Activated CD4-positive, alpha-beta T cell treated with anti-CD3 and anti-CD28 coated beads, Interleukin-2, Interleukin-4, amounts not matched to agents 100 ng/mL and 50 ng/mL, durations not matched to agents 16 hours and 8 hours (primary cell): ENCODE measurements at places on chromosomes 6 and 20.

GRCh38 chr6:149200282-149200945 is 117.1 kb upstream of the TAB2 start:
- DNase-seq = no peak

DNA sequence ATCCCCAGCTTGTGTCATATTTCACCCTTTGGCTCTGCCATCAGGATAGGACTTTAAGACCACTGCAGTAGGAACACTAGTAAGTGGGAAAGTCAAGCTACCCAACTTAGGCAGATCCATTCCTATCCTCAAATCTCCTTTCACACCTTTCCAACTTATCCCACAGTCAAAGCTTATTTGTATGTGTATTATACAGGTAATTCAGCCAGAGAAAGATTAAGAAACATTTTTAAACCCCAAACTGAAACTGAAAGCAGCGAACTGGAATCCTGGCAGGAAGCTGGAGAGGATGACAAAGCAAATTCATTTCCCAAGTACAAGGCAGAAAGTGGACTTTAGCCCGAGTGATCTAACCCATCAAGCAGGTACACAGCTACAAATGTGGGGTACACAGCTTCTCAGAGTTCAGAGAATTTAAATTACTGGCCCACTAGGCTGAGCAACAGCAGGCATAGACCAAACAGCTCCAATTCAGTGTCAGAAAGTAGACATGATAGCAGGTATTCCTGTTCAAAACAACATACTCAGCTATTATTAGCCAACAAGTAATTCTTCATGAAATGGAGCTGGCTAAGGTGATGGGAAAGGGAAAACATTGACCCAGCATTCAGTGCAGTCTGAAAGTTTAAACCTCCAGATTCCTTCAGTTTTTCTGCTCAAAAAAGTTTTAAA is 39.1 kb downstream of the ILRUN start:
- peak; percentile 50 for DNase-seq

DNA sequence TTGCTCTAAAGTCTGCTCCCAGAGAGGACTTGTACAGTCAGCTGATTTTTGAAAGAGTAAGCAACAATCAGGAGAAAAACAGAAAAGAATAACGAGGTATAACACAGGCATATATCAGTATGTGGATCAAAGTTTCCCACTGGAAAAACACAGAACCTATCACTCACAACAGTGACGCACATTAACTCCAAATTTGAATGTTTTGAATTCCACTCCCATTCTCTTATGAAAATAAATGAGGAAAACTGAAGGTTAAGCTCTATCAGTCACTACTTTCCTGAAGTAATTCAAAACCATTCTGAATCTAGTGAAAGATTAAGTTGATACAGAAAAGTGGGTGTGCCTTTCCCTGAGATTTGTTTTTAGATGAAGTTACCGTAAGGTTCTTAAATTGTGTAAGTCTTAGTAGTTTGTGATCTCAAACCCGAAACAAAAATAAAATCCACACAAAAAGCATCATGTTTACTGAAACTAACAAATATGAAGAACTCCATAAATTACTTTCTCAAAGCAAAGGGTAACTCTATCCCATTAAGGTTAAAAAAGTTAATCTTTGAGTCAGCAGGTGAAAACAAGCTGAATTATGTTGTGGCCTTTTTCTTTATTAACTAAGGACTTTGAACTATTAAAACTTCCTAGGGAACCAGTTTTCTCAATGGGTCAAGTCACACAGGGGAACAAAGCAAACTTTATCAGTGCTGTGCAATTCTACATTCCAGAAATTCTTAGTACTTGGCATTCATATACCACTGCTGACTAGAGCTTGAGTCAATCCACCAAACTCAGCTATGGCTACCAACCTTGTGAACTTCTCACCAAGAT is 115.7 kb downstream of the OGFRL1 start:
- DNase-seq = no peak

DNA sequence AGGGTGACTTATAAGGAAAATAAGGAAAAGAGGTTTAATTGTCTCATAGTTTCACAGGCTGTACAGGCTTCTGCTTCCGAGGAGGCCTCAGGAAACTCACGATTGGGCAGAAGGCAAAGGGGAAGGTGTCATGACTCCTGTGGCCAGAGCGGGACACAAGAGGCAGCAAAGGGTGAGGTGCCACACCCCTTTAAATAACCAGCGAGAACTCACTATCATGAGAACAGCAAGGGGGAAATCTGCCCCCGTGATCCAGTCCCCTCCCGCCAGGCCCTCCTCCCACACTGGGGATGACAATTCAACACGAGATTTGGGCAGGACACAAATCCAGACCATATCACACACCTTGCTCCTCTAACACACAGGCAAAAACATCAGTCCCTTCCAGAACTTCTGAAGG is 254.0 kb downstream of the DLL1 start:
- no peak for DNase-seq

DNA sequence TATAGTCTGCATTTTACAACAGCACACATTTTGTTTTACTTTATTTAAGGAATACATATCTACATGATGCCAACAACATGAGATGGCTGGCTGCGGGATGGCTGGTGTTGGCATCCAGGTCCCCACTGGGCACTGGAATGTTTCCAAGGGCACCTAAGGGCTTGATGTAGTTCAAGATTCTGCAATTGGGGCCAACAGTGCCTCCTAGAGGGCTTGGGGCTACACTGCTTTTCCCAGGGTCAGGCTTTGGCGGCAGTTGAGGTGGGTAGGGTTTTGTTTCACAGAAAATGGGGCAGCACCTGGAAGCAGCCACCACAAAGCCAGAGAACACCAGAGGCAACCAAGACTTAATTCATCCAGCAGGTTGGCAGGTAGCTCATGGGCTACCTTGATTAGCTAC is 202.2 kb upstream of the PRND start:
- peak; percentile 17 for DNase-seq

DNA sequence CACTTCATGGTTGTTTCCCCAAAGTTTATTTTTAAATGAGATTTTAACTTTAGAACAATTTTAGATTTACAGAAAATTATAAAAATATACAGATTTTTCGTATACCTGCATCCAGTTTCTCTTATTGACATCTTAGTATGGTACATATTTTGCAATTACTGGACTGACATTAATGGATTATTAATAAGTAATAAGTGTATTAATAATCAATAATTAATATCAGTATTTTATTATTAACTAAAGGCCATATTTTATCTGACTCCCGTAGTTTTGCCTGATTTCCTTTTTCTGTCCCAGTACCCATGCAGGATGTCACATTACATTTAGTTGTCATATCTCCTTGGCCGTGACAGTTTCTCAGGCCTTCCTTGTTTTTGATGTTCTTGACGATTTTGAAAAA is 307.0 kb downstream of the C6orf118 start:
- no peak for DNase-seq

DNA sequence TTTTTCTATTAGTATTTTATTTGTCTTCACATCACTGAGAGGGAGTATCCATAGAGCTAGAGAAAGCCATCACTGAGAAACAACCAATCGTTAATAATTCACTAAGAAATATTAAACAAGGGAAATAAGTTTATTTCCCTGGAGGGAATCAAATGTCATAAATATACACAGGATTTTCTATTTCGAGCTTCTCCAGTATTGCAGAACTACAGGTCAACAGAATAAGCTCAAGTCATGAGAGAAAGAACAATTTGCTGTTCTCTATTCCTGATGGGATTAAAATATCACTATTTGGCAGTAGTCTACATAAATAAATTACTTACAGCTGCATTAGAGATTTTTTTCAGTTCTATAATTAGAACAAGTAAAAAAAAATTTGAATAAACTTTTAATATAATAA is 2.2 kb upstream of the FAM162B start:
- no peak for DNase-seq

DNA sequence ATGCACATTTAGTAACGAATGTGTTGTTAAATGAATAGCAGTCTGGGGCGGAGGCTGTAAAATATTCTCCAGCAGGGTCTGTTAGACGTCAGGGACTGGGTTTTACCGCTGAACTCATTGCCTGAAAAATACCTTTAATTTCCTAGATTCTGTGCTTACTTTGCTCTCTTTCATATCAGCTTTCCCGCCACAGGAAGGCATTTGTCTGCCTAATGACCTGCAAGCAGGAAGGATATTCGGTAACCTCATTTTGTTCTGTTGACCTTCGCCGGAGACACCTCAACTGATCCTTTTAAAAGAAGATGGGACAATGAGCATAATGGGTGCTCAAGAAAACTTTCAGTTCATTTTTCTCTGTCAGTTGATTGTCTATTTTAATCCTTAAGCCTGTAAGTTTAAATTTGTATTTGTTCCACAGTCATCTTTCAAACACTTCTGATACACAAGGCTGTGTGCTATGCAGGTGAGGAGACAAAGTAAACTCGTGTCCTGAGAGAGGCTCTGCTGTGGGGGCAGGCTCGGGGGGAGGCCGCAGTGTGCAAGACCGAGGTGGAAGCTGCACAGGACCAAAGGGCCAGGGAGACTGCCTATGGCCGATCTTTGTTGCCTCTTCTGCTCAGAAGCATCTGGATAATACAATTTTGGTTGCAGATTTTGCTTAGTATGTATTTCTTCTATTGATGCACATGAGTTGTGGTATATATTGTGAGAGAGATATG is 27.4 kb upstream of the SIM1 start:
- DNase-seq = no peak

DNA sequence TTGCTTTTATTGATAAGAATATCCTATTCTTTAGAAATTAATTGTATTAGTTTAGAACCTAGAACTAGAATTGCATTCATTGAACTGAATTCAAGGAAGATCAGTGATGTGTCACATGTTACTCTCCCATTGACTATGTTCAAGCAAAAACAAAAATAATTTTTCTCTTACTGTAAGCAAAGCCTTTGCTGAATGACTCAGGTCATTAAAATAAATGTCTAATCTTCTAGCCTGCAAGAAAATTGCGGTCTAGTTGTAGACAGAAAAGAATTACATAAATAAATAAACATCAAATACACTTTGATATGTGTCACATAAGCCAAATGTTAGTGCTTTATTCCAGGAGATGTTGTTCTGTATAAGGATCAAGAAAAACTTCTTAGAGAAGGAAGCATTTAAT is 387.9 kb downstream of the ADGRB3 start:
- no peak for DNase-seq

GRCh38 chr6:132764370-132764769 is 6.7 kb upstream of the VNN2 start:
- no peak for DNase-seq

DNA sequence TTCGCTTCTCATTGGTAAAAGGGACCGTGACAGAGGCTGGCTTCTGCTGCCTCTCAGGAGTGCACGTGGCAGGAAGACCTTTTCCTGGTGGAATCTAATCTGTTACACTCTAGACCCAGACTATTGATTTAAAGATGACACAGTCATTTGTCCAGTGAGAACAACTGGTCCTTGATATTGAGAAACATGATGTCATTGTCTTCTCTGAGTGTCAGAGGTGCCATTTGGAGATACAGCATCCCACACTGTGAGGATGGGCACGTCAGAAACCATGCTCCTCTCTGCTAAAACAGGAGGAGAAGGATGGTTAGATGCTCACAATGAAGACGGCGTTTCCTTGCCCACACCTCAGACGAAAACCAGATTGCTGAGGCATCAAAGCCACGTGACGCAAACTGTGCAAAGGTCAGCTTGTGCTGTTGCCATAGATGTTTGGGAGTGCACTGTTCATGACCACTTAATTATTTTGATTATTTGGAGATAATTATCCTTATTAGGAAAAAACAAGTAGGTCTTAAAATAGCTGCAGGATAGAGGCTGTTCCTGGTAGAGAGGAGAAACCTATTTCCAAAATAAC is 169.0 kb downstream of the SMOC2 start:
- DNase-seq = no peak

DNA sequence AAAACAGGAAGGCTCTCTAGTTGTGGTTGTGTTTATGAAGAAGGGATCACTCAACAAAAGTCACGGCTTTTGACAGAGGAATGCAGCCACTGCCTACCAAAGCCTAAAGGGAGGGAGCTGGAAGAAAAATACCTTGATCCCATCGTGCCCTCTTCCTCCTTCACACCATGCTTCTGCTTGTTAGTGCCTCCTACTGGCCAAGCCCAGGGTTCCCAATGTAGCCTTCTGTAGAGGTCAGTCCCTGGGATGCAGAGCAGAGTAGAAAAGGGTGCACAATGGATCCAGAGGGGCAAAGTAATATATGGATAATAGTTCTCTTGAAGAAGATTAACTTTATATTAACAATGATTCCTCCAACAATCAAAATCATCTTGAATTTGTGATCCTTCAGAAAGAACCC is 293.5 kb upstream of the FERMT1 start:
- DNase-seq = no peak

- DNase-seq = no peak
These were observed 11.2 kb upstream of the GMNN start for GRCh38 chr6:24763578-24763977.

DNA sequence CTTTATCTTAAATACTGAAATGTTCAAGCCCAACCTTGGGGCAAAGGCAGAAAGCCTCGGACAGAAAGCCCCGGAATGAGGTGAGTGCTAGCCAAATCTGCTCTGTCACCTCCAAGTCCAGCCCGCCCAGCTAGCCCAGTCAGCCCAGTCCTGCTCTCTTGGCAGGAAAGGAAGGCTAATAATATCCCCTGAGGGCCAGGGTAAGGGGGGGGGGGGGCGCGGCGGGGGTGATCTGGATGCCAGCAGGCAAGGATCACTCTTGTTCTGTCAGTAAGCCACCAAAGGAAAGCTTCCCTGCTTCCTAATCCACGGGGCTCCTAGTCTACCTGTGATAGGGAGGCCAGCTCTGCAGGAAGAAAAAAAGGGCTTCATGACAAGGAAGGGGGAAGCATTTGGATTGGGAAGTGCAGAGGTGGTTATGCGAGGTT is 1.1 kb downstream of the NDRG3 start:
- DNase-seq = no peak

GRCh38 chr6:124683507-124683906 is 278.7 kb upstream of the RNF217 start:
- no peak for DNase-seq

DNA sequence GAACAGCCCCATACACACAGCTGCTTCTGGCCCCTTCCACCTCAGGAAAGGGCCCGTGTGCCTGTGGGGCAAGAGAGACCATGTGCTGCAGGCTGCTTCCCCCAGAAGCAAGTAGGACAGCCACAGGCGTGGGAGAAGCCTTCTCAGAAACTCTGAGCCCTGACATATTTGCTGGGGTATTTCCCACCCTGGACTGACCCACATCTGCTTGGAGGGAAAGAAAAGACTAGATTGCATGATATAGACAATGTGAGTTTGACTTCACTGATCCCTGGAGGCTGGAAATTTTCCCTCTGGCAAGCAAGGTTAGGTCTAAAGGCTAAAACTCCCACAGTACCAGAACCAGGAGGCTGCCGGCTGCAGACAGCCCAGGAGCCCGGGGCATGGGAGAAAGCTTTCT is 213.3 kb upstream of the SSTR4 start:
- no peak for DNase-seq

DNA sequence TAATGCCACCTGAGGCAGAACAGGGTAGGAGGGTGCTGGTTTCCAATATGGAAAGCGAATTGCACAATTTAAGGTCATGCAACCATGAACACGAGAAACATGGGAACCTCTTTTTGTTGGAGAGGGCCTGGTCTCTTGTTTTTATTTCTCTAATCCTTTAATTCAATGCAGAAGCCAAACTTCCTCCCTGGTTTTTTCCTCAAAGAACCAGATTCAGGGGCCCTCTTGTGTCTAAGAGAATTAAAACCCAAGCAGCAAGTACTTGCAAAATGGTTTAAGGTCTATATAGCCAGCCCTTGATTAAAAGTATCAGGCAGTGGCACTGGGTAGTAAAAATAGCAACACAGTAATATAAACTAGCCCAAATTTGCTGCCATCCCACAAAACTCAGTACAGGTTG is 19.5 kb downstream of the GSTA4 start:
- no peak for DNase-seq

- no peak for DNase-seq
These were observed 64.9 kb upstream of the ZNF133 start for GRCh38 chr20:18223409-18223808.

GRCh38 chr20:4812641-4813075 is 90.9 kb downstream of the PRND start:
- peak; percentile 15 for DNase-seq
